ENCODE measurements at places on chromosomes 7 and 10. TPM values are rescaled to one million over a fixed set of nuclear protein-coding genes. Genes with fewer than 3 reads are reported as not detected.
A peak's percentile ranks its signal among the peaks of the same experiment; 100 is the strongest.

The SPDYE8 gene
- not detected for total RNA-seq

The OR2A1 gene
- 0.26 TPM for total RNA-seq

The AMPH gene
- total RNA-seq: 8.3 TPM

DNA sequence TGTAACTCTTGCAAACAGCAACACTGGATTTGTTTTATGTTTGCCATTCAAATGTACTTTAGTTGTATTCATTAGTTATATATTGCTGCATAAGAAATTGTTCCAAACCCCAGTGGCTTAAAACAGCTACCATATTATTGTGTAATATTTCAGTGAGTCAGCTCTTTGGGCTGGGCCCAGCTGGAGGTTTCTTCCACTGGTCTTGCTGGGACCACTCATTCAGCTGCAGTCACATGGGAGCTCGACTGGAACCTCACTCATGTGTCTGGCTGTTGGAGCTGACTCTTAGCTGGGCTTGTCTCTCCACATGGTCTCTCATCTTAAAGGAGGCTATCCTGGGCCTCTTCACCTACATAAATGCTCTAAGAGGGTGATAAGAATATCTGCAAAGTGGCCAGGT lies 23.2 kb upstream of the PIP4K2A start:
- DNase-seq: no peak
- no peaks in the 10 kb centered on the region for H3K4me1 ChIP-seq
- H3K36me3 ChIP-seq: no peaks in the 10 kb centered on the region
- no peak overlapping the region for H3K27ac ChIP-seq
- no peaks in the 10 kb centered on the region for H3K27me3 ChIP-seq
- H3K4me3 ChIP-seq: no peak overlapping the region

- no peaks in the 10 kb centered on the region for H3K36me3 ChIP-seq
- DNase-seq: no peak
- peaks cover 26% of the 10 kb centered on the region for H3K4me1 ChIP-seq
- H3K4me3 ChIP-seq: no peak overlapping the region
Observed at GRCh38 chr7:132255898-132256297, 320.4 kb downstream of the PLXNA4 start.

- no peak for DNase-seq
- H3K4me3 ChIP-seq: no peak overlapping the region
- peaks cover 20% of the 10 kb centered on the region for H3K4me1 ChIP-seq
- H3K27ac ChIP-seq: no peak overlapping the region
- peaks cover 97% of the 10 kb centered on the region for H3K27me3 ChIP-seq
Observed at GRCh38 chr7:1288390-1288995, 55.8 kb downstream of the UNCX start.

- no peaks in the 10 kb centered on the region for H3K4me1 ChIP-seq
- no peak for DNase-seq
- H3K4me3 ChIP-seq: no peak overlapping the region
- no peaks in the 10 kb centered on the region for H3K27me3 ChIP-seq
- H3K27ac ChIP-seq: no peak overlapping the region
- H3K36me3 ChIP-seq: no peaks in the 10 kb centered on the region
Observed at GRCh38 chr10:121131014-121131413, 279.9 kb downstream of the WDR11 start.

- no peaks in the 10 kb centered on the region for H3K4me1 ChIP-seq
- no peak overlapping the region for H3K27ac ChIP-seq
- peak; percentile 70 for DNase-seq
- H3K36me3 ChIP-seq: no peaks in the 10 kb centered on the region
- no peak overlapping the region for H3K4me3 ChIP-seq
Observed at GRCh38 chr7:39265641-39266591, 288.2 kb downstream of the POU6F2 start.

DNA sequence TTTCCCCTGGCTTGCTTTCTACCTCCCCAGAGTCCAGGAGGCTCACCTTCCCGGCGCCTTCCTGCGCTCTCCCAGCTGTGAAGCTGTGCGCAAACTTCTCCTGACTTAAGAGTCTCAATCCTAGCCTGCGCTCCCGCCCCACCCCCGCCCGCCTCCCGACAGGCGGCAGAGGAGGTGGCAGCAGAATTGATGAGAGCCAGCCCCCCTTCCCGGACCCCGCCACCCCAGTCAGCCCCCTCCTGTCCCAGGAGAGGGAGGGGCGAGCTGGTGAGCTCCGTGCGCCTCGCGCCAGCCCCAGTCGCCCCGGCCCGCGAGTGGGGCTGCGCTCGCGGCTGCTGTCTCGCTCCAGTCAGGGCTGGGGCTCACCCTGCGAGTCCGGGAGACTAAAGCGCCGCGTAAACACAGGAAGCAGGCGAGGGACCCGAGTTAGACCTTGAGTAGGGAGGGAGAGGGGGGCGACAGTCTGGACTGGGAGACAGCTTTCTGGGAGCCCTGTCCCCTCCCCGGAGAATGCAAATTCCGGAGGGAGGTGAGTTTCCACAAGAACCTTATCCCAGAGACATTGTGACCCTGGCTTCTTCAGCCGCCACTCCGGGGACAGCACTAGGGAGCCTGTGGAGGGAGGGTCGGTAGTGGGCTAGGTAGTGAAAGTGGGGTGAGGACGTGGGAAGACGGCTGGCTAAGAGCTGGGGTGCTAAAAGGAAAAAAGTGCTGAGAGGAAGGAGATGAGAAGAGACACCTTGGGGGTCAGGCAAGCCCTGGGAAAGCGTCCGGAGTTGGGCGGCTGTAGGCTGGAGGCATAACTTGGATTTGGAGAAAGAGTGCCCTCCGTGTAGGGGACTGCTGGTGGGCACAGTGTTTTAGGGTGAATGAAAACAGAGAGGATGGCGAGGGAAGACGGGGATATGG lies at the start of gene CALCR:
Gene CALCR, minus strand, starts transcription at position 79 of the 909 bp plus-strand sequence. CDS start 87,743 bp downstream, outside the sequence.
- DNase-seq: no peak
- H3K36me3 ChIP-seq: no peaks in the 10 kb centered on the region

GRCh38 chr10:77060913-77061312 lies 576.7 kb downstream of the KCNMA1 start:
- DNase-seq: no peak
- H3K4me3 ChIP-seq: no peak overlapping the region
- no peaks in the 10 kb centered on the region for H3K27me3 ChIP-seq
- H3K36me3 ChIP-seq: peaks cover 6% of the 10 kb centered on the region
- H3K27ac ChIP-seq: no peak overlapping the region
- H3K4me1 ChIP-seq: no peaks in the 10 kb centered on the region

GRCh38 chr7:45089341-45089891 lies 647 bp upstream of the NACAD start:
- no peak for DNase-seq
- H3K27ac ChIP-seq: peak overlapping the region; percentile 84
- no peaks in the 10 kb centered on the region for H3K27me3 ChIP-seq
- H3K4me3 ChIP-seq: peak overlapping the region; percentile 76

DNA sequence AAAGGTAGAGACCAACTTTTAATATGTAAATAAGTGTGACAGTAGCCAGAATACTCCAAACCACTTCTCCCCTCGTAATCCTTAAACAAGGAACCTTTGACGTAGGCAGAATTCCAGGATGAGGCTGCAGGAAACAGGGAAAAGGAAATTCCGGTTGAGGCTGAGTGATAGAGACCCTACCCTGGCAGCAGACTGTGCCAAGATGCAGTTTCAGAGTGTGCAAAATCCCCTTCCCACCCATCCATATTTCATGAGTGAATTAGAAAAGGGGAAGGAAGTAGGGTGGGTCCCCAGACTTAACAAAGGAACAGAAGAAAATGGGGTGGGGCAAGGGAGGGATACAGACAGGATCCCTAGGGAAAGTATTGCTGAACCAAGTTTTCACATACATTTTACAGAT lies 143.0 kb downstream of the RAPGEF5 start:
- H3K27ac ChIP-seq: no peak overlapping the region
- no peaks in the 10 kb centered on the region for H3K27me3 ChIP-seq
- H3K4me1 ChIP-seq: peaks cover 3% of the 10 kb centered on the region
- no peaks in the 10 kb centered on the region for H3K36me3 ChIP-seq
- no peak overlapping the region for H3K4me3 ChIP-seq
- DNase-seq: peak; percentile 74

DNA sequence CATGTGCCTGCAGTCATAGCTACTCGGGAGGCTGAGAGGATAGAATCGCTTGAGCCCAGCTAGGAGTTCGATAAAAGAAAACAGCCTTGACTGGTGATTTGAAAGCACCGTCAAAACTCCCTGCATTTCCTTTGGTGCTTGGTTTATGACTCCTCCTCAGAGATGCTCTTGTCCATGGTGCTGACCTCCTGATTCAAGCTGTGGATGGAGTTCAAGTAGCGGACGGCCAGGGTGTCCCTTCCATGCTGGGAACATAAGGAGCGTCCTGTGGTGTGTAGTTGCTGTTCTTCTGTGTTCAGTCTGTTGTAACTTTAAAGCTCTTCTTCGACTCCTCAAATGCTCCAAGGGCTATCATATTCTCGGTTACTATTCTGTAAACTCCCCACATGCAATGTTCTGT lies 382.5 kb upstream of the KIAA1217 start:
- H3K36me3 ChIP-seq: no peaks in the 10 kb centered on the region
- H3K4me1 ChIP-seq: no peaks in the 10 kb centered on the region
- no peak overlapping the region for H3K4me3 ChIP-seq
- DNase-seq: no peak
- no peak overlapping the region for H3K27ac ChIP-seq
- no peaks in the 10 kb centered on the region for H3K27me3 ChIP-seq

- DNase-seq: no peak
- no peaks in the 10 kb centered on the region for H3K36me3 ChIP-seq
- H3K4me1 ChIP-seq: no peaks in the 10 kb centered on the region
- no peaks in the 10 kb centered on the region for H3K27me3 ChIP-seq
- no peak overlapping the region for H3K4me3 ChIP-seq
Observed at GRCh38 chr7:14258441-14258840, 269.0 kb upstream of the ETV1 start.

All from esophagus muscularis mucosa (tissue), 4 donors.